Left lung (tissue), 14 donors: ENCODE measurements at places on chromosomes 6 and 20. TPM values are rescaled to one million over a fixed set of nuclear protein-coding genes. Genes with fewer than 3 reads are reported as not detected.

DNA sequence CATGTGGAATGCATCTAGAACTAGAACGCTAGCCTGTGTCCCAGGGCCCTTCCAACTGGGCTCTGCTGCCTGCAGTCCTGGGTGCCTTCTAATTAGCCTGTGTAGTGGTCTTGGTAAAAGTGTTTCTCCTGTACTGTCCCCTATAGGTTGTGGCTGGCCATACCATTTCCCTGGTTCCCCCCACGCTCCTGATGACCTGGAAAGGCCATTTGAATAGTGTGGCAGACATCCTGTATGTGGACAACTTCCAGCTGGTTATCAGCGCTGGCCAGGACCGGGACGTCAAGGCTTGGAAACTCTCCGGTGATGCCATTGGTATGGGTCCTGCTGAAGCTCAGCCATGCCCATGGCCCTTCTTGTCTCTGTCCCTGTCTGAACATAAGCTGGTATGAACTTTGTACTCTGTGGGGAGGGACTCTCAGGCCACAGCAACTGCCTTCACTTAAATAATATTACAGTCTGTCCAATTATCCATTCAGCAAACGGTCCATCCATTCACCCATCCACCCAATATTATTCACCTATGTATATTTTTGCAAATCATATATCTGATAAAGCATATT is 60.7 kb downstream of the SUN5 start:
- H3K27me3 ChIP-seq, result no peaks in the 10 kb centered on the region
- no peaks in the 10 kb centered on the region for H3K4me1 ChIP-seq
- DNase-seq, result no peak
- H3K4me3 ChIP-seq, result no peak overlapping the region
- no peak overlapping the region for H3K27ac ChIP-seq

GRCh38 chr6:1381481-1382330 is 7.7 kb upstream of the FOXF2 start:
- H3K4me3 ChIP-seq, result peak overlapping the region; percentile 19
- peak; percentile 87 for DNase-seq
- H3K4me1 ChIP-seq, result peaks cover 48% of the 10 kb centered on the region
- H3K27me3 ChIP-seq, result peaks cover 94% of the 10 kb centered on the region

- no peak overlapping the region for H3K4me3 ChIP-seq
- H3K27ac ChIP-seq, result no peak overlapping the region
- H3K36me3 ChIP-seq, result no peaks in the 10 kb centered on the region
- H3K27me3 ChIP-seq, result peaks cover 13% of the 10 kb centered on the region
Observed at GRCh38 chr20:46207793-46208192, 89.7 kb downstream of the CD40 start.

- H3K27ac ChIP-seq, result no peak overlapping the region
- no peak overlapping the region for H3K4me3 ChIP-seq
- DNase-seq, result no peak
Observed at GRCh38 chr6:88599571-88599970, 363.8 kb downstream of the RNGTT start.

- DNase-seq, result no peak
- H3K36me3 ChIP-seq, result no peaks in the 10 kb centered on the region
- no peaks in the 10 kb centered on the region for H3K27me3 ChIP-seq
- H3K27ac ChIP-seq, result no peak overlapping the region
- H3K4me3 ChIP-seq, result no peak overlapping the region
Observed at GRCh38 chr20:60152792-60153191, 194.6 kb downstream of the CDH26 start.

- peak; percentile 62 for DNase-seq
- peaks cover 12% of the 10 kb centered on the region for H3K4me1 ChIP-seq
- H3K36me3 ChIP-seq, result no peaks in the 10 kb centered on the region
- peak overlapping the region; percentile 29 for H3K27ac ChIP-seq
Observed at GRCh38 chr6:156618600-156619205, 158.5 kb upstream of the ARID1B start.

GRCh38 chr6:38445336-38445735 is 194.4 kb downstream of the BTBD9 start:
- H3K4me3 ChIP-seq, result no peak overlapping the region
- no peak for DNase-seq
- H3K36me3 ChIP-seq, result no peaks in the 10 kb centered on the region
- no peaks in the 10 kb centered on the region for H3K27me3 ChIP-seq
- peaks cover 18% of the 10 kb centered on the region for H3K4me1 ChIP-seq

- no peak overlapping the region for H3K4me3 ChIP-seq
- no peak for DNase-seq
- H3K36me3 ChIP-seq, result no peaks in the 10 kb centered on the region
Observed at GRCh38 chr20:3074812-3075211, 3.4 kb downstream of the OXT start.

- no peak for DNase-seq
- no peaks in the 10 kb centered on the region for H3K4me1 ChIP-seq
- H3K27me3 ChIP-seq, result no peaks in the 10 kb centered on the region
- H3K36me3 ChIP-seq, result no peaks in the 10 kb centered on the region
- no peak overlapping the region for H3K4me3 ChIP-seq
- H3K27ac ChIP-seq, result no peak overlapping the region
Observed at GRCh38 chr20:62201173-62202082, 18.6 kb downstream of the MTG2 start.

GRCh38 chr6:129138739-129139405 is 255.9 kb downstream of the LAMA2 start:
- DNase-seq, result no peak
- H3K27me3 ChIP-seq, result no peaks in the 10 kb centered on the region
- H3K27ac ChIP-seq, result no peak overlapping the region

GRCh38 chr20:45459606-45460005 is 9.9 kb upstream of the WFDC2 start:
- H3K4me1 ChIP-seq, result no peaks in the 10 kb centered on the region
- no peak for DNase-seq
- H3K36me3 ChIP-seq, result no peaks in the 10 kb centered on the region

DNA sequence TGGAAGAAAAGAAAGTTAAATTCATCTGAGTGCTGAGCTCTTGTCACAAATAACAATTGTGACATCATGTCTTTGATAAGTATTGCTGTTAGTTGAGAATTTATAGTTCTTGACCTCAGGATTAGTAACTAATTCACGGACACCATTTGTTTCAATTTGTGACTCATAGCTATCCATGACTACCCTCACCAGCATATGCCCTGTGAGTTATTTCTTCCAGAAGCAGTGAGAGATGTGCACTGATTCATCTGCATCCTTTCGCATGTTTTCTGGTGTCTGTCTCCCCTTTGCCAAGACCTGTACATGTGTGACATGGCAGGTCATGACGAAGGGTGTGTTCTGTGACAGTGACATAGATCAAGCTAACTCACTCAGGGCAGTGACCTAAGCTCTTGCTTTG is 86.9 kb downstream of the SOBP start:
- H3K27me3 ChIP-seq, result no peaks in the 10 kb centered on the region
- no peak for DNase-seq
- H3K36me3 ChIP-seq, result no peaks in the 10 kb centered on the region
- H3K4me3 ChIP-seq, result no peak overlapping the region

DNA sequence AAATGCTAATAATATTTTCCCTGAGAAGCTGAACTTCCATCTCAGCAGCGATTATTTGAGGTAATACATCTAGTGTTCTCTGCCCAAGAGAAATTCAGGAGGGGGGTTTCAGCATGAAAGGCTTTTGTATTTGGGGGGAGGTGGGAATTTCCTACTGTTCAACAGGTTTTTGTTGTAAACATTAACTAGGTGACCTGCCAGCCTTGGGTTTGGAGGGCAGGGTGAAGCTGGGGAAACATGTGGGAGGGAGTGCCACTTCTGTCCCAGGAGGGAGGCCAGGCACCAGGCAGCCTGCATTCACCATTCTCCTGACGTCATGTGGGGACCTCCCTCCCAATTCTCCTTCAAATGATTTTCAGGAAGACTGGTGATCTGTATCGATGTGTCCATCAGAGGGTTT is 37.7 kb upstream of the PKHD1 start:
- no peaks in the 10 kb centered on the region for H3K36me3 ChIP-seq
- no peak overlapping the region for H3K4me3 ChIP-seq
- H3K27ac ChIP-seq, result no peak overlapping the region

The TXNDC5 gene
- total RNA-seq, result 185 TPM

The PRDM13 gene
- not detected for total RNA-seq

The TDRD6 gene
- total RNA-seq, result 0.38 TPM

The SYNCRIP gene
- total RNA-seq, result 72.2 TPM

The ACTL10 gene
- 1.2 TPM for total RNA-seq

The MYLK2 gene
- not detected for total RNA-seq

The B3GAT2 gene
- not detected for total RNA-seq

The UBE2C gene
- 5.9 TPM for total RNA-seq

The EPPIN gene
- not detected for total RNA-seq
